Endothelial cell of umbilical vein (primary cell): ENCODE measurements at places on chromosomes 5 and 9. TPM values are rescaled to one million over a fixed set of nuclear protein-coding genes. Genes with fewer than 3 reads are reported as not detected.

GRCh38 chr5:75512383-75513074, 838 bp downstream of the POLK start:
- DNase-seq = no peak

DNA sequence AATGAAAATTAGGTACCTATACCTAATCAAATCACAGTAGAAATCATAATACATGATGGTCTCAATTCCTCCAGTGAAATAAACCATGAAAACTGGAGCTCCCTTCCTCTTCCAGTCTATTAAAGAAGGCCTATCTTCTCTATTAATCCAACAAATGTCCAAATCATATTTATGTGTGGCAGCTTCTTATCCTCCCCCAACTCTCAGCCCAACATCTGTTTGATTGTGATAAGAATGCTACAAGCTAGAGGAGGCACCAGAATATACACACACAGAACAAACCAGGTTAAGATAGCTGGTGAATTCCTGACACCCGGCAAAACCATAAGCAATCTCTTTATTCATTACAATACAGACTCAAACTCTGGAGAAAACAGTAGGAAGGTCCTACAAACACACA, 110.8 kb downstream of the FBXL17 start:
- no peak for DNase-seq

GRCh38 chr5:6716629-6717149, 3.5 kb downstream of the TENT4A start:
- no peak for DNase-seq

DNA sequence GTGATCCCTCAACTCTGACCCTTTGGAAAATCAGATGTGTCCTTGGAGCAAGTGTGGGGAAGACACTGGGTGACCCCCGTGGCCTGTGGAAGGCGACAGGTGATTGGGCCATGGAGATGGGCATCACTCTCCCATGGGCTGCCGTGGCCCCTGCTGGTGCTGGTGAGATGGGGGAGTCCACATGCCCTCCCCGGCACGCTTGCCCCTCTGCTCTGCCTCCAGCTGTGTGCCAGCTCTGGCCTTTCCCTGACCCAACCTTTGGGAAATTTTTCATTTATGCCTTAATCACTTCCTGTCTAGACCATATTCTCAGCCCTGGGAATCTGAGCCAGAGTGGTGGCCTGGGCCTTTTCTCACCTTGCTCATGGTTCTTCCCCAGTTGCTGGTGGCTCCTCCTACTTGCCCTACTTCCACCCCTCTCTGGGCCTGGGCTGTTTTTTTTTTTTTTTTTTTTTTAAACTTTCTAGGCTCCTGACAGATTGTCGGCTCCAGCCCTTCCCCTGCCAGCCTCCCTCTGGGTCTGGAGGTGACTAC, 56.6 kb downstream of the RGS3 start:
- DNase-seq = peak; percentile 96

- DNase-seq = peak; percentile 25
Observed at GRCh38 chr5:136020383-136021015, 8.3 kb upstream of the TGFBI start.

GRCh38 chr9:99049228-99049627, 55.7 kb upstream of the TGFBR1 start:
- DNase-seq = no peak

GRCh38 chr5:178074266-178074952, 38.9 kb upstream of the N4BP3 start:
- no peak for DNase-seq

DNA sequence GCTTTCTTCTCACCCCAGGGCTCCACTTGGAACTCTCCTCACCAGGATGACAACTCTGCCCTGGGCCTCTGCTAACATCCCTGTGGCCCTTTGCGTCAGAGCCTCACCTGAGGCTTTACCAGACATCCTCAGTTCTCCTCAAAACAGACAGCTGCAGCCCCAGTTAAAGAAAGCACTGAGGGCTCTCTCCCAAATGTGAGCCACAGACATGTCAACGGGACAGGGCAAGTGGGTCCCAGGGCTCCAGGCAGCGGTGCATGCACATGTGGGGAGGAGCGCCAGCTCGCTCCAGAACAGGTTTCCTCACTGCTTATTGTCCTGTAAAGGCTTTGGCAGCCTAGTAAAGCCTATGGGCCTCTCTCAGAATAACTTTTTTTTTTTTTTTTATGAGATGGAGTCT, 37.3 kb downstream of the IPPK start:
- no peak for DNase-seq

The LRRC8A gene
- 129 and 134 TPM in 2 replicates for polyA plus RNA-seq

The CARD19 gene
- 148 and 238 TPM in 2 replicates for polyA plus RNA-seq

The BNC2 gene
- 10.4 and 12.1 TPM in 2 replicates for polyA plus RNA-seq

GRCh38 chr5:155471027-155471426, 457.5 kb downstream of the KIF4B start:
- no peak for DNase-seq

- no peak for DNase-seq
Observed at GRCh38 chr9:31136524-31136923, 1247.9 kb upstream of the ACO1 start.

- no peak for DNase-seq
Observed at GRCh38 chr5:58072300-58072965, 387.5 kb downstream of the PLK2 start.

The GPX3 gene
- 17.1 and 17.7 TPM in 2 replicates for polyA plus RNA-seq

The MEIKIN gene
- polyA plus RNA-seq = not detected in 2 replicates

DNA sequence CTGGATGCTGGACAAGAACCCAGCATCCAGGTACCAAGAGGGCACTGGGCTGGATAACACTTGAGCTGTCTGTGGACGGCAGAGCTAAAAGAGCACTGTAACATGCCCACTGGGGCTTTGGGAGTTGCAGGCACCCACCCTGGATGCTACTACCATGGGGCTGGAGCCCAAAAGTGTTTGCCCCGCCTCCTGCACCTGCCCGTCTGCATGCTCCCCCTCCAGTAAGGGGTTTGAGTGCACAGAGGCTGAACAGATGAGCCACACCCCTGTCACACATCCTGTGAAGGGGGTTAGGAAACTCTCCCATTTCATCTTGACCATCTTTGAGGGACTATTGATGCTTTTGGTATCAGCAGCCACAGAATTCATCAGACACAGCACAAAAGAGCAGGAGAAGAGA, 69.0 kb downstream of the LIX1 start:
- no peak for DNase-seq
